ENCODE measurements at places on chromosomes 13 and 19.

DNA sequence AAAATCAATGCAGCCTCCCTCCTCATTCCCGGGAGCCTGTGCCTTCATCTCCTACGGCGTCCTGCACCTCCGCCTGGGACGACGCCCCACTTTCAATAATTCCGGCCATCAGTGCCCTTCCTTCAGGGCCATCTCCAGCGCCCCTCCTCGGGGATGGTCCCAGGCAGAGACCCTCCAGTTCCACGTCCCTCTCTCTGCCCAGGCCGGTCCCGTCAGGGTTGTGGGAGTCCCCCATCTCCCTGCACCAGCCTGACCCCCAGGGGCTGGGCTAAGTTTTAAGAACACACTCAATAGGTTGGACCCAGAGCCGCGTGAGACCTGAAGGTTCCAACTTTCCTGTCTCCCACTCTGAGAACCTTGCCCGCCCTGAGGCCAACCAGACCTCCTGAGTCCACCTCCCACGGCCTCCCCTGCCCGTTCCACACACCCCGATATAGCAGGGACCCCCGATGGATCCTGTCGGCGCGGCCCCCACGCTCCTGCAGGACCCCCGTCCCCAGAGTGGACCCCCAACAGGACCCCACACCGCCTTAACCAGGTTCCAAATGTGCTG lies 646 bp downstream of the TMEM161A start:
- DNase-seq: no peak

DNA sequence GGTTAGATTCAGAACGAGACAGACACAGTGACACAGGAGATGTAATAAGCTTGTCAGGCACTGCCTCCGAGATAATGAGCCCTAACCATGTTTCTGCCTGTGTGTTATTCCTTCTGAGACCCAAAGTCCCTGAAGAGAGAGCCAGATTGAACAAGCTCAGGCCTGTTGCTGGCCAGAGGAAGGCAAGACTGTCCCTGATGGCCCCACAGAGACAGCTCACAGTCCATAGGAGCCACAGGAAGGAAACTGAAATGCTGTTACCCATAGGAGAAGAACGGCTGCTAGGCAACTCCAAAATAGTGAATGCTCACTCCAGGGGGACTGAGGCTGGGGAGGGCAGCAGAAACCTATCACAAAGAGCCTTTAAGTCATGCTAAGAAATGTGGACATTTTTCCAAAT lies 31.8 kb upstream of the RFXAP start:
- DNase-seq: no peak

- no peak for DNase-seq
These were observed 811 bp upstream of the PRMT1 start for GRCh38 chr19:49676136-49676783.

DNA sequence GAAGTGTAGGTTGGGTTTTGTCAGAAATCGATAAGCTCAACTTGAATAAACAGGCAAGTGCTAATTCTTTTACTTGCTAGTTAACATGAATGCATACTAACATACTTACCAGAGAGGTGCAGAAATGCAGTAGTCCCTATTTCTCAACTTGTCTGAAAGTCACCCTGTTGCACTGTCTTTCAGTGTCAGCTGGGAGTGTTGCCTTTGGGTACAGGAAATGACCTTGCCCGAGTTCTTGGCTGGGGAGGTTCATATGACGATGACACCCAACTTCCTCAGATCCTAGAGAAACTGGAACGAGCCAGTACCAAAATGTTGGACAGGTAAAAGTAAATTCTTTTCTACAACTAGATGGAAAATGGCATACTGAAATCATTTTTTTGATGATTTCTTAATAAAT lies 103.5 kb upstream of the AKAP11 start:
- no peak for DNase-seq

DNA sequence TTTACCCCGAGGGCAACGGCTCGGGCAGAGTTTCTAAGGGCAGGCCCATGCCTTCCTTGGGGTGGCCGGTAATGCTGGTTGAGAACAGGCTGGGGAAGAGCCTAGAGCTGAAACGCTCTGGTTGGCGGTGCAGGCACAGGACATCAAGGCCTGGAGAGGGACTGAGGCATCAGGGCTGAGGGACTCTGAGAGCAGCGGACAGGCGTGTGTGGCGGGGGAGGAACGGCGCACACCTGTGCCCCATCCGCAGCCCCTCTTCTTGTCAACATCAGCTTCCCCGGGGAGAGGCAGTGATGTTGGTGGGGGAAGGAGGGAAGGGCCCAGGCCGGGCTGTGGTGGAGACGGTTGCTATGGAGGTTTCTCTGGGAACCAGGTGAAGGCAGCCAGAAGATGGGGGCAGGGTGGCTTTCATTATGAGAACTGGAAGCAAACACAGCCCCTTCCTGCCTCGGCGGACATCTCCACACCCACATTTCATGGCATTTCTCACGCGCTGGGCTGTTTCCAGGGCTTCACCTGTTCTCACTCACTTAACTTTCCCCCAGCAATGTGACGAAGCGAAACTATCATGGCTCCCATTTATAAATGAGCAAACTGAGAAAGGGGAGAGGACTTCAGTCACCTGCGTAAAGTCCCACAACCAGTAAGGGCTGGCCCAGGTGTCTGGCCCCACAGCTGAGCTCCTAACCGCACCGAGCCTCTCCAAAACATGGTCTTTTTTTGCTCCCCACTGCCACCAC lies 8.2 kb upstream of the ATF5 start:
- DNase-seq: no peak

DNA sequence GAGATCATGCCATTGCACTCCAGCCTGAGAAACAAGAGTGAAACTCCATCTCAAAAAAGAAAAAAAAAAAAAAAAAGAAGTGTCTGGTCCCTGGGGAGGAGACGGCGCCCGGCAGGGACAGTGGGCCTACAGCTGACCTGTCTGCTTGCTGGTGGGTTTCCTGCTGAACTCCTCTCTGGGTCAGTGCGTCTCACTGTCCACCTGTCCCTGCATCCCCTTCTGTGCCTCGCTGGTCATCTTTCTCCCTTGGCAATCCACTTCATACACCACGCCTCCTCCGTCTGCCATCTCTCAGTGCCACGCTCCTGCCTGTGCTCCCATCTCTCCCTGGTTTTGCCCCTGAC lies 63.4 kb downstream of the ACSBG2 start:
- DNase-seq: no peak

DNA sequence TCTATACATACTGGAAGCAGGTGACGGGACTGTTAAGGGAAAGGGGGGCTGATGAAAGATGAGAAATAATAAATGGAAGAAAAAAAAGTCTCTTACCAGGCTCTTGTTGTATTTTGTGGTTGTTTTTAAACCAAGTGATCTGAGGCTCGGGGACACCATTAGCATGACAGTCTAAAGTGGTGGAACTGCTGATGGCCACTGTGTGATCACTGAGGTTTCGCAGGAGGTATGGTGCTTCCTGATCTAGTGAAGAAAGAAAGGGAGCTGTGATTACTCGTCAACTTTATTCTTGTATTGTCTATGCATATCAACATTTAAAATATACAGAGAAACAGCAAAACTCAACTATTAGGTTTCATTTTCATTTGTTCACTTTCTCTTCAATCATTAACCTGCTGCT lies 110.1 kb downstream of the FLT1 start:
- DNase-seq: no peak

GRCh38 chr19:35138305-35138892 lies at the start of gene FXYD1:
TSS of gene FXYD1 (plus strand) at chr19:35138824. CDS start at chr19:35140080, 1,256 bp downstream.
- no peak for DNase-seq

DNA sequence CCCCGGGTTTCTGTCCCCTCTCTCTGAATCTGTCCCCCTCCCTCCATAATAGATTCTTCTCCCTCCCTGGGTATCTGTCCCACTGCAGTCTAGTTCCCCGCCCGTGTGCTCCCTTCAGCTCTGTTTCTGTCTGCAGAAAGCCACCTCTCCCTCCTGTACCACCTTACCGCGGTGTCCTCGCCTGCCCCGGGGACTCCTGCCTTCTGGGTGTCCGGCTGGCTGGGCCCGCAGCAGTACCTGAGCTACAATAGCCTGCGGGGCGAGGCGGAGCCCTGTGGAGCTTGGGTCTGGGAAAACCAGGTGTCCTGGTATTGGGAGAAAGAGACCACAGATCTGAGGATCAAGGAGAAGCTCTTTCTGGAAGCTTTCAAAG lies 1.3 kb downstream of the FCGRT start:
- no peak for DNase-seq

DNA sequence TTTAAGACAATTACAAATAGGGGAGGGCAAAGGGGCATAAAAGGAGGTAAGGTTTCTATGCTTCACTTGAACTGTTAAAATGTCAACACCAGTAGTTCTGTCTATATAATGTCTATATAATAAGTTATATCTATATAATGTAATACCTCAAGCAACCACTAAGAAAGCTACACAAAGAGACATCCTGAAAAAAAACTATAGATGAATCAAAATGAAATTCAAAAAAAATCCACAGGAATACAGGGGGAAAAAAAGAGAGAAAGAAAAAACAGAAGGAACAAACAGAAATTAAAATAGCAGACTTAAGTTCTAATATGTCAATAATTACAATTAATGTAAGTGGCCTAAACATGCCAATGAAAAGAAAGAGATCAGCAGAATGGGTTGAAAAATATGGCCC lies 186.0 kb downstream of the KCTD15 start:
- no peak for DNase-seq

DNA sequence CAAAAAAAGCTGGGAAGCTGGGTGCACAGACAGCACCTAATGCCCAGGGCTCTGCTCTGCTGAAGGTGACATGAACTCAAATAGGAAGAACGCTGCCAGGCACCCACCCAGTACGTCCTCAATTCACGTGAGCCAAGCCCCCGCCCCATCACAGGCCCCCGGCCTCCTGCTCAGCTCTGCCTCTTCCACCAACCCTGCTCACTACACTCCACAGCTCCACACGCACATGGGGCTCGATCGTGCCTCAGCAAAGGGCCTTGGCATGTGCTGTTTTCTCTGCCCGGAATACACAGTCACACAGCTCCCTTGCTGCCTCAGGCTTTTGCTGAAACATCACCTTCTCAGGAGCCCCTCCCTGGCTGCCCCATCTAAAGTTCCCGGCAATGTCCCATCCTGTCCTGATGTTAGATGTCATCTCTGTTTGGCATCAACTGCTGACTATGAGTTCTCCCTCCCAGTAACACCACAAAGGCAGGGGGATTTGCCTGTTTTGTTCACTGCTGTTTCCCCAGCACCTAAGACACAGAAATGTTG lies 2.3 kb downstream of the ATP13A1 start:
- no peak for DNase-seq

DNA sequence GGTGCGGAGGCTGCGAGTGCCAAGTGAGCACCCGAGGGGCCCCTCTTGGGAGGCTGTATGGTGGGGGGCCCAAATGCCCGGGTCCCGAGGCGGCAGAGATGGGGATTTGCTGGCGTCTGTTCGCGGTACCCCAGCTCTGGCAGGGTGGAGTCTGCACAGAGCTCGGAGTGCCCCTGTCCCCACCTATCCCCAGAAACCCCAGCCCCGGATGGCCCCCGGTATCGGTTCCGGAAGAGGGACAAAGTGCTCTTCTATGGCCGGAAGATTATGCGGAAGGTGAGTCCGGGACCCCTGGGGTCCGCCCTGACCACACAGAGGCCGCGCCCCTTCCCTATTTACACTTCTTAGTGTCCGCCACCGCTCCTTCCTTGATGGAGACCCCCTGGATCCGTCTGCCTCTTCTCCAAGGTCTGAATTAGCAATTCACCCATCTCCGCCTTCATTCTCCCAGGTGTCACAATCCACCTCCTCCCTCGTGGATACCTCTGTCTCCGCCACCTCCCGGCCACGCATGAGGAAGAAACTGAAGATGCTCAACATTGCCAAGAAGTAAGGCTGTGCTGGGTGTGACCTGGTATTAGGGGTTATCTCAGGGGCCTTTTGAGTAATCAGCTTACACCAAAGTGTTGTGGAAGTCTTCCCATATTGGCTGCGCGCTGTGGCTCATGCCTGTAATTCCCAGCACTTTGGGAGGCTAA lies 630 bp downstream of the PNPLA6 start:
- DNase-seq: no peak

- DNase-seq: no peak
These were observed 88.5 kb downstream of the RAB20 start for GRCh38 chr13:110472904-110473563.
